ENCODE measurements at places on chromosomes 7 and 10.
A peak's percentile ranks its signal among the peaks of the same experiment; 100 is the strongest.

DNA sequence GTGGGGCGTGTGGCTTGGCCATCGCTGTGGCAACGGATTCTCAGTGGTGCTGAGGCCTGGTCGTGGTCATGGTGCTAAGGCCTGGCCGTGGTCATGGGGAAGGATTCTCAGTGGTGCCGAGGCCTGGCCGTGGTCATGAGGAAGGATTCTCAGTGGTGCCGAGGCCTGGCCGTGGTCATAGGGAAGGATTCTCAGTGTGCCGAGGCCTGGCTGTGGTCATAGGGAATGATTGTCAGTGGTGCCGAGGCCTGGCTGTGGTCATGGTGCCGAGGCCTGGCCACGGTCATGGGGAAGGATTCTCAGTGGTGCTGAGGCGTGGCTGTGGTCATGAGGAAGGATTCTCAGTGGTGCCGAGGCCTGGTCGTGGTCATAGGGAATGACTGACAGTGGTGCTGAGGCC, 327.9 kb downstream of the ADARB2 start:
- DNase-seq, result no peak

- DNase-seq, result no peak
These were observed 13.0 kb downstream of the TUBGCP2 start for GRCh38 chr10:133295426-133296320.

DNA sequence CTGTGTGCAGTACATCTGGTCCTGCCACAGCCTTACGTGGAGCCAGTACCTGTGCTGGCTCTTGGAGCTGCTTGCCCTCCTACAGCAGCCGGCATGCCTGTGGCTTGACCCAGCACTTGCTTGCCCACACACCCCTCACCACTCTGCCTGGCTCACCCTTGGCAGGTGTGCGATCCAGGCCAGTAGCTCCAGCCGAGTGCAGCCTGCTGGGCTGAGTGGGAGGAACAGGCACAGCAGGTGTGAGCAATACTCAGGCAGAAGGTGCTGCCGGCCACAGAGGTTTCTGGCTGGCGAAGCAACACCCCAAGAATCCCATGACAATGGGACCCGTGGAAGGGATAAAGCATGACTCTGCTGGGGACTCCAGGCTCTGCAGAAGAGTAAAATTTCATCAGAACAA, 173.5 kb upstream of the ADCY1 start:
- DNase-seq, result no peak

DNA sequence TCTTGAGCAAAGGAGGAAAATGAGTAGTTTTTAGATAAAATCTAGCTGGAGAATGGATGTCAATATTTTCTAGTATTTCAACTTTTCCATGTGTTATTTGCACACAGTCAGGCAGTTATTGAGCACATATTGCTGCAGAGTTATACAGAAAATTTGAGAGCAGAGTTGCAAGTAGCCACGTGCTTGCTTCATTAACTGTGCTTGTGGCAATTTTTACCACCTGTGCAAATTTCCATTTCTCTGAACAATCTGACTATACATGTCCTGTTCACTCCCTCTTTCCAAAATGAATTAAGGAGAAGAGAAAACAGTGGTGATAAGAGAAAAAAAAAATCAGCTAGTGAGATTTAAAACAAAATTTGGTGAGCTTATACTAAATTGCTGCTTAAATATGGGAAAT, 178.5 kb downstream of the TAX1BP1 start:
- no peak for DNase-seq

DNA sequence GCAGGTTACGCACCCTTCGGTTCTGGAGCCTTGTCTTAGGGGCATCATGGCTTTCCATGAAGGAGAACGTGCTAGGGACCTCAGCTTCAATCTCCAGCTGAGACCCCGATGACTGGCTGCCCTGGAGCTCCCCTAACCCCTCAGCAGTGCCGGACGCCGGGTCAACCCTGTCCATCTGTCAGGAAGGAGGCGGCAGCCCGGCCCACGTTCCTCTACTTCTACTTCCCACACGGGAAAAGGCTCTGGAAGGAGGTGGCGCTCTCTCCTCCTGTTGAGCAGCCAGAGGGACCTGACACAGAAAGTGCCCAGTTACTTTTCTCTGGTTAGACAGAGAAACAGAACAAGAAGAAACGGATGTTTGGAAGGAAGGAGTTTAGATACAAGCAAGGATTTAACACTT, 87.4 kb downstream of the DYNC2I1 start:
- DNase-seq, result no peak

GRCh38 chr10:133139551-133140065, 20.4 kb upstream of the KNDC1 start:
- no peak for DNase-seq

DNA sequence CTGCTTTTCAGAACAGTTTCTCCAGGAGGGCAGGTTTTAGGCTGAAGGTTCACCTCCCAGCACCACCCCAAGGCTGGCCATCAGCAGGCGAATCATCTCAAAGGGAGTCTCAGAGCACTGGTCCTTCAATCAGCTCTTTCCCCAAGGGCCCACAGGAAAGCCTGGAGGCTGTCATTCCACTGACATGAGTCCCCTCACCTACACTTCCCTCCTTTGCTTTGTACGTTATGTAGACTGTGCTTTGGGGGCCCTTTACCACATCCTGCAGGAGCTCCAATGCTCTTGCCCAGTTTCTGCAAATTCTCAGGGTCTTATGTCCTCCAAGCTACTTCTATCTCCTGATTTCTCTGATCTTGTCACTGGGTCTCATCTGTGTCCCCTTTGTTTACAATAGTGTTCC, 15.4 kb downstream of the WDFY4 start:
- no peak for DNase-seq

DNA sequence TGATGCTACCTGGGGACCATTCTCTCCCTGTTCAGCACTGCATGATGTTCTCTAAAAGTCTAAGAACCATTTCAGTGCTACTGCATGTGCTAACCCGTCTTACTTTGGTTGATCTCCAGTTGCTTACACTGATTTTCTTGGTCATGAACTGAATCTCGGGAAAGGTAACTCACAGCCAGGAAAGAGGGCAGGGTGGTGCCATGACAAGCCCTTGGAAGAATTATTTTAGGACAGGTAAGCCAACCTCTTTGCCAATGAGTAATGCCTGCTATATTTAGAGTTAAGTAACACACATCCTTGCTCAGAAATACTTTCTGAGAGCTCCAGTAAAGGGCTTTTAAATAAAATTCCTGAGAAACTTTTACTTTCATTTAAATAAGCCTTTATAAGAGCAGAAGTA, 126.7 kb downstream of the ARL4A start:
- no peak for DNase-seq

GRCh38 chr10:93757136-93757535, 600 bp upstream of the LGI1 start:
- DNase-seq, result no peak

DNA sequence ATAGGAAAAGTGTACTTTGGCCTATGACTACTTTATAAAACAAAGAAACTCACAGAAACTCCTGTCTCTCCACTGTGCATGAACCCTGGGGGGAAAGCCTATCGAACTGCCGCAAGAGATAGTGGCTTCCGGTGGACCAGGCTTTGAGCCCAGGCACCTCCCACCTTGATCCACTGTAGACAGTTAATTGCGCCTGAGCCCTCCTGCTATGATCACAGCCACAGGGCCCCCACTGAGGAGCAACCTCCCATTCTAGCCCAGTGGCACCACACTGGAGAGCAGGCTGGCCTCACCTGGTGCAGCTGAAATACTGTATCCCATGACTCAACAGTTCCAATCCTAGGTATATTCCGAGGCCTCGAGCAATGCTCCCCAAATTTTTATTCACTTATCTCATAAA, 98.8 kb downstream of the COBL start:
- DNase-seq, result no peak

GRCh38 chr10:8242295-8242872, 187.9 kb downstream of the GATA3 start:
- no peak for DNase-seq

GRCh38 chr7:43113622-43114457, 1.4 kb downstream of the HECW1 start:
- DNase-seq, result no peak

DNA sequence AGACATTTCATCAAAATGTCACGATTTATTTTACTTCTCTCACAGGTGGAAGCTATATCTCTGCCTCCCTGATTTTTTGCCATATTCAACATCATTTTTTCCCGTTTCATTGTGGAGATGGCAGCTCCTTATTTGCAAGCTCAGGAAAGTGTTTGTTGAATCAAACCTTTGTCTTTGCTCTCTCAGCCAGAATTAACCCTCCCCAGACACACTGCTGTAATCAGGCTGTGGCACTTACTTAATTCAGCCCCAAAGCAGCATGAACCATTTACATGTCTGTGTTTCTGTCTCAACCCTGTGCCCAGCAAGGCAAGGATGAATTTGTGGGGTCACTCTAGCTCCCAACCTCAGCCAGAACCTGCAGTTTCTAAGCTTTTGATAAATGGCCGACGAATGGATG, 397.2 kb downstream of the TCERG1L start:
- DNase-seq, result no peak

- no peak for DNase-seq
These were observed 31.9 kb downstream of the SCRN1 start for GRCh38 chr7:29957521-29958310.

GRCh38 chr10:60963441-60964256, 19.7 kb upstream of the RHOBTB1 start:
- no peak for DNase-seq

DNA sequence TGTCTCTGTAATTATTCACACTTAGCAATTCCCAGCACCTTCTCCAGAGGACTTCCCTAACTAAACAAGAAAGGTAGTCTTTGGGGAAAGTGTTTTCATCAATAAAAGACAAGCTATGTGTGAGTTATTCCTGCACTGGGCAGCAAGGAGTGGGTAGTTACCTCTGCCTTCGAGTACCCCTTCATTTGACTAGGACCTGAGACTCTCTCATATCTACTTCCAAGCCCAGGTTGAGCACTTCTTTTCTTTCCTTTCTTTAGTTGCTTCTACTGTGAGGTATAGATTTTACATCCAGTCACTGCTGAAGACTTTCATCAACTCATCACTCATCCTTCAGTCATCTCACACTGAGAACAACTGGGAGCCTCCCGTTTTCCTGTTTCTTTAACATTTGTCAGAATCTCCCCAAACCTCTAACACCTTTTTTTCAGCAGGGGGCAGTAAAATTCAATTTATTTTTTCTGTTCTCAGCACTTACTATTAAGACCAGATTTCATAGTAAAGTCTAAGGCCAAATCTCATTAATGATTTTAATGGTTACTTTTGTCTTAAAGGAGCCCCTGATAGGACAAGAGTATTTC, 80.1 kb upstream of the PRSS1 start:
- no peak for DNase-seq

DNA sequence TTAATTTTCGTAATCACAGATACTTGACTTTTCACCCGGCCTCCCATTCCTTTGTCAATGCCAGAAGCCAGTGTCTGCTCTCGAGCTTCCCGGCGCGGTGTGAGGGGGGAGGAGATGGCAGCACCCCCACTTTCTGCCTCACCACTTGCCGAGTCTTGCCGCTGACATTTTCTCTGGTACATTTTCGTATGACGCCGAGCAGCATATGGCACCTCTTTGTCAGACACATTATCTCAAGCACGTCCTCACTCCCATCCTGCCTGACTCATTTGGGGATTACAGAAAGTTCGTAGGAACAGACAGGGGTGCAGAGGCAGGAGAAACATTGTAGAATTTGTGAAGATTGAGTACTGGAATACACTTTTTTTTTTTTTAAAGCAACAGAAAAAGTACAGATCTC, 60.8 kb upstream of the SORCS3 start:
- no peak for DNase-seq

DNA sequence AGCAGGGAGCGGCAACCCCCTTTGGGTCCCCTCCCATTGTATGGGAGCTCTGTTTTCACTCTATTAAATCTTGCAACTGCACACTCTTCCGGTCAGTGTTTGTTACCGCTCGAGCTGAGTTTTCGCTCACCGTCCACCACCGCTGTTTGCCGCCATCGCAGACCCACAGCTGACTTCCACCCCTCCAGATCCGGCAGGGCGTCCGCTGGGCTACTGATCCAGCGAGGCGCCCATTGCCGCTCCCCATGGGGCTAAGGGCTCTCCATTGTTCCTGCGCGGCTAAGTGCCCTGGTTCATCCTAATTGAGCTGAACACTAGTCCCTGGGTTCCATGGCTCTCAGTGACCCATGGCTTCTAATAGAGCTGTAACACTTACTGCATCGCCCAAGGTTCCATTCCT, 115.6 kb upstream of the AUTS2 start:
- no peak for DNase-seq

- DNase-seq, result no peak
These were observed 88.8 kb upstream of the PDE1C start for GRCh38 chr7:32158751-32159745.

DNA sequence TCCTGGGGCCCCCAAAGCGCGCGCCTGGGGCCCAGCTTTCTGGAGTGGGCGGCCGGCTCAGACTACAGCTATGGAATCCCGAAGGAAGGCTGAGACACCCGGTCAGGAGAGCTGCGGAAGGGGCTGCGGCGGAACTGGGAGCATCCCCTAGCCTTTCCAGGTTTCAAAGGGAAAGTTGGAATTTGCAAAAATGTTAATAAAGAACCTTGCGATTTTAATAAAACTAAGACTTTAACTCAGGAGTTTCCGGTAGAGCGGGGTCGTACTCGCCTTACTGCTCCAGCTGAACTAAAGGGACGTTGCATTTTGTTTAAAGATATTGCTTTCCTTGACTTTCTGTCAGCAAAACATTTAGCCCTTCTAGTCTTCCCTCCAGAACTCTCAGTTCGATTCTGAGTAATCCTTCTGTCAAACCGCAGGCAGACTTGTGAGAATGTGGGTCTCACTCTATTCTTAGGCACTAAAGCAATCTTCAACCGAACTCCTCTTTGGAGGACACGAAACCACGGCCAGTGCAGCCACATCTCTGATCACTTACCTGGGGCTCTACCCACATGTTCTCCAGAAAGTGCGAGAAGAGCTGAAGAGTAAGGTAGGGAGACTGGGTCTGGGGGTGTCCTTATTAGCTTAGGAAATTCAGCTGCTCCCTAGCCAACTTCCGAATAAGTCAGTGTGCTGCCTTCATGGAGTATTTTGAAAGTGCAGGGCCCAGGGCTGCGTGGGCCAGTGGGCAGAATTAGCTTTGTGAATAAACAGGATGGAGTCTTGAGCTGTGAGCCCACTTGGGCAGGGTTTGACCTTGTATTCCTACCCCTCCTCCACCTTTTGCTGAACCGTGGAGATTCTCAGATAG, 1.9 kb downstream of the CYP26A1 start:
- no peak for DNase-seq

GRCh38 chr7:77252506-77252905, 52.9 kb upstream of the FGL2 start:
- no peak for DNase-seq

GRCh38 chr10:77159538-77160110, 478.0 kb downstream of the KCNMA1 start:
- DNase-seq, result no peak

GRCh38 chr10:84089162-84089561, 50.1 kb upstream of the GHITM start:
- DNase-seq, result no peak

DNA sequence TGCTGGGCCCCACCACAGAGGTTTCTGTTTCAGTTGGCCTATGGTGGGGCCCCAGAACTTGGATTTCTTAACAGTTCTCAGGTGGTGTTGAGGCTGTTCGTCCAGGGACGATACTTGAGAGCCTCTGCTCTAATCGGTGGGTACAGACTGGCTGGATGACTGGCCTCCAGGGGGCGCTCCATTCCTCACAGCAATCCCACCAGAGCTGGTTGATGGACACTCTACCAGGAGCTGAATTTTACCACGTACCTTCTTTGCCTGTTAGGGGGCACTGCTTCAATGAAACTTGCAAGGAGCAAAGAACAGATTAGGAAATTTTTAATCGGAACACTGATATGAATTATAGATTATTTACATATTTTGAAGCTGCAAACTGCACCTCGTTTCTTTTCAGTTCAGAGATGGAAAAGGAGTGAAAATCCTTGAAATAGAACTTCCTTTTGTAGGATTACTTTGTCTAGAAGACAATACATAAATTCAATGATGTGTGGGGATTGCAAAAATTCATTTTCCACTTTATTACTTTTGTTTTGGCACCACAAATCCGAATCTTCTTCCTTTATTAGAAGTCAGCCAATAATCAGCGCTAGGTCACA, 44.8 kb downstream of the KBTBD2 start:
- DNase-seq, result peak; percentile 69
